ENCODE measurements at places on chromosomes 13 and 19.

DNA sequence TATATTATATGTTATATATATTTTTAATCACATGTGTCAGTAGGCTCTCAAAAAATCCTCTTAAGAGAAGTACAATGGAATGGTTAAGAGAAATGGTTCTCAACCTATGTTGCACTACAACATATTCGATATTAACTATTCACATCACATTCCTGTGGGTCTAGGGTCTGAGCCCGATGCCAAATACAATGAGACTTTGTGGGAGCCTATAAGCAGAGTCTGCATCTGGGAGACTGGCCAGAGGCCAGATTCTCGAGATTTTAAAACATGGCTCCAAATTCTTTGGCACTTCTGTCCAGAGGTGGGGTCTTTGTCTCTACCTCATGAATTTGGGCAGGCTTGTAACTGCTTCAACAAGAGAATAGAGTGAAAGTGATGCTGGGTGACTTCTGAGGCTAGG is 79.4 kb upstream of the NBEA start:
- no peak for DNase-seq

- DNase-seq: no peak
These were observed 7.7 kb upstream of the KIR2DL4 start for GRCh38 chr19:54795758-54796157.

DNA sequence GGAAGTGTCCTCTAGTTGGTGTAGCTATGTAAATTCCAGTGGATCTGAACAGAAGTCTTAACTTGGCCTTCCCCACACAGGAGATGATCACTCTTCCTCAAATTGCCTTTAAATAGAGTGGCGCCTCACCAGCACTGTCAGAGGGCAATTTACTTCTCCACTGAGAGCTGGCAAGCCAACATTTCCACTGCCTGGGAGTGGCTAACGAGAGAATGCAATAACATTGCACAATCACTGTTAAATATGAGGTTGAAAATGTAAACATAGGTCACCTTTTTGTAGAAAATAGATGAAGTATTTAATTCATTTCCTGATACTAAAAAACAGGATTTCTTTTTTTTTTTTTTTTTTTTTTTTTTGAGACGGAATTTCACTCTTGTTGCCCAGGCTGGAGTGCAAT is 55.4 kb upstream of the UBL3 start:
- DNase-seq: no peak

GRCh38 chr13:73995736-73996135 is 138.5 kb downstream of the KLF12 start:
- DNase-seq: no peak

GRCh38 chr19:48614436-48615230 is at the start of gene FAM83E:
TSS of gene FAM83E (minus strand) at chr19:48615076. CDS start at chr19:48613372, 1,704 bp downstream.
- peak; percentile 75 for DNase-seq

- DNase-seq: no peak
These were observed 905.6 kb upstream of the SPRY2 start for GRCh38 chr13:81246556-81246955.

DNA sequence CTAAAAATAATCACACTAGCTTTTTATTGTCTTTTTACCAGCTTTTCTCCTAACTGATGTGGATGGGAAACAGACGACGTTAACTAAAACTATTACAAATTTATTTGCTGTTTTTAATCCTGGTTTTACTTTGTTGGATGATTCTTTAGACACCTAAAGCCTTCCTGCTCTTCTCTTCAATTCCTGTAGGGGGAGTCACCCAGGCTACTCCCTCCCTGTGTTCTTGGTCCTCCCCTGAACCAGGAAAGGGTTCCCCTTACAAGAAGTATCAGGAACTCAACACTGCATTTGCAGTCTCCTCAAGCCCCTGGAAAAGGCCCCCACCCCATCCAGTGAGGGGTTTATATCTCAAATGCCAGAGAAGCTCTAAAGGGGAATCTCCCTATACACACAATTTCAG is 206.1 kb downstream of the SUCLA2 start:
- no peak for DNase-seq

- DNase-seq: no peak
These were observed 73.4 kb downstream of the SOX1 start for GRCh38 chr13:112140366-112140765.

GRCh38 chr13:30618186-30618929 is 638 bp downstream of the USPL1 start:
- peak; percentile 15 for DNase-seq

- no peak for DNase-seq
These were observed 6.0 kb upstream of the KATNAL1 start for GRCh38 chr13:30313311-30313710.

DNA sequence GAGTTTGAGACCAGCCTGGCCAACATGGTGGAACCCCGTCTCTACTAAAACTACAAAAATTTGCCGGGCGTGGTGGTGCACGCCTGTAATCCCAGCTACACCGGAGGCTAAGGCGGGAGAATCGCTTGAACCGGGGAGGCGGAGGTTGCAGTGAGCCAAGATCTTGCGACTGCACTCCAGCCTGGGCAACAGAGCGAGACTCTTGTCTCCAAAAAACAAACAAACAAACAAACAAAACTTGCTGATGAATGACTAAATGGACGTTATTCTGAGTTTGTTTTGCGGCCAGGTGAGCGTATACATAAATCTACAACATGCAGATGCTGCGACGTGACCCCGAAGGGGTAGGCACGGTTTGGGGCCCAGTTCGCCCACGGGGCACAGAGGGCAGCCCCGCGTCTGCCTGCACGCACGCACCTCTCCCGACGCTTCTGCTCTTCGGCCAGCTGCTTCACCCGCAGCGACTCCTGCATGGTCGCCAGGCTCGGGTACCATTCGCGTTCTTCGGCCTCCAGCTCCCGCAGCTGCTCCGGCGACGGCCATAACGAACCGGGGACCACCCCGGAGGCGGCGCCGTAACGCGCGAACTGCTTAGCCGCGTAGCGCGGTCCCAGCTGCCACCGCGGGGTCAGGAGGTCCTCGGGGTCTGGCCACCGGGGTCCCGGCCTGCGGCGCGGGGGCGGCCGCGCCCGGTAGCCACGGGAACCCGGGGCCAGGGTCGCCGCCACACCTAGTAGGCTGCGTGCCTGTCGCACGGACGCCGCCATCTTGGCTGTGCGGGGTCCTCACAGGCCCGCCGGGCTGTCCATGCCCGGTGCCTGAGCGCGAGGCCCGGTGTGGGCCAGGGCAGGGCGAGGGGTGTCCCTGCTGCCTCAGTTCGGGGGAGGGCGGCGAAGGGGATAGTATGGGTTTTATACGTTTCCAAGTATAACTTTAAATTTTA is at the start of gene GADD45GIP1:
Gene GADD45GIP1 (minus strand): TSS at position 778 of the 943 bp plus-strand sequence. CDS start 11 bp downstream, at position 767.
- DNase-seq: peak; percentile 89

DNA sequence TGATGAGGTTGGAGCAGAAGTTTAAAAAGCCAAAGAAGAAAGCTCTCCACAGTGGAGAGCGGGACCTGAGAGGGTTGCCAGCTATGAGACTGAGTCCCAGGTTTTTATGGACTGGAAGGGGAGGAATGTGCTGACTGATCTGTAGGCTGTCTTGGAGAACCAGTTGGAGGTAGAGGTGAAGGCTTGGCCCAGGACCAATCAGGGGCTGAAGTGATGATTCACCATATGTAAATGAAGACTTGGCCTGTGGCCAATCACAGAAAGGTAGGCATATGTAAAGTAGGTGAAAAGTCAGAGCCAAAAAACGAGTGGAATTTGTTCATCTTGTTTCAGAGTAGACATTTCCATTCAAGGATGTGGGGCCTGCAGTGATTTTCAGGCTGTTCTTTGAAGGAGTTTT is 17.5 kb upstream of the KBTBD6 start:
- DNase-seq: no peak

DNA sequence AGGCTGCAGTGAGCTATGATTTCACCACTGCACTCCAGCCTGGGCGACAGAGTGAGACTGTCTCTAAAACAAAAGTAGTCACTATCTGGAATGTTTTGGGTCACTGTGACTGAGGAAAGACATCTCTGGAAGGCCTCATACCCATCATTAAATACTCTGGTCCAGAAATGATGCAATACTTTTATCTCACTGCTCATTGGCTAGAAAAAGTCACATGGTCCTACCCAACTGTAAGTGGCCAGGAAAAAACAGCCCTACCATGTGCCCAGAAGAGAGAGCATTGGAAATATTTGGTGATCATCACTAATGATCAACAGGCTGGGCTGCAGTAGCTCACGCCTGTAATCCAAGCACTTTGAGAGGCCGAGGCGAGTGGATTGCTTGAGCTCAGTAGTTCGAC is 29.8 kb downstream of the PNPLA6 start:
- no peak for DNase-seq

- no peak for DNase-seq
These were observed 11.8 kb downstream of the CLC start for GRCh38 chr19:39725995-39726394.

- DNase-seq: peak; percentile 93
These were observed 906 bp downstream of the ANKLE1 start for GRCh38 chr19:17282488-17283125.
